Thymus (tissue), 14 donors: ENCODE measurements at places on chromosomes 12 and 14. TPM values are rescaled to one million over a fixed set of nuclear protein-coding genes. Genes with fewer than 3 reads are reported as not detected.

The OAS3 gene
- total RNA-seq, result 12.7 TPM

GRCh38 chr14:61444215-61444768, 122.9 kb downstream of the PRKCH start:
- peaks cover 42% of the 10 kb centered on the region for H3K4me1 ChIP-seq
- DNase-seq, result peak; percentile 63
- peak overlapping the region; percentile 36 for H3K27ac ChIP-seq
- peaks cover 7% of the 10 kb centered on the region for H3K36me3 ChIP-seq
- no peak overlapping the region for H3K4me3 ChIP-seq
- H3K27me3 ChIP-seq, result no peaks in the 10 kb centered on the region

The MOAP1 gene
- total RNA-seq, result 29.7 TPM

DNA sequence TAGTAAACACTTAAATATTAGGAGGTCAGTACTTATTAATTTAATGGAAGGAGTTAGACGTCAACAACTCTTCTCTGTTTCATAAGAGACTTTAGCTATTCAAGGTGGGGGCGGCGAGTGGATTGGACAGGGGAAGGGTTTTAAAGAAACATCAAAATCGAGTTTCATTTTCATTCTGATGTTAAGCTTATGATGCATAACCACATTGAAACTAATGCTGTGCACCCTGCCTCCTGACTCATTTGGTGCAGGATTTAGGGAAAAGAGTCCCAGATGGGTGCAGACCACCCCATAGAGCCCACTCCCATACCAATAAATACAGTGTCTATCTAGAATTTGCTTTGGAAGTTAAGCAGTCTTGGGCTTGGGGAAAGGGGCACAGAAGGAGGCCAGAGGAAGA, 7.4 kb downstream of the ZBTB39 start:
- H3K27me3 ChIP-seq, result no peaks in the 10 kb centered on the region
- H3K36me3 ChIP-seq, result peaks cover 31% of the 10 kb centered on the region
- peaks cover 7% of the 10 kb centered on the region for H3K4me1 ChIP-seq
- H3K4me3 ChIP-seq, result no peak overlapping the region
- no peak for DNase-seq
- H3K27ac ChIP-seq, result no peak overlapping the region

- H3K27me3 ChIP-seq, result no peaks in the 10 kb centered on the region
- H3K4me3 ChIP-seq, result no peak overlapping the region
- no peak for DNase-seq
These were observed 51.7 kb upstream of the RIN3 start for GRCh38 chr14:92461891-92462290.

DNA sequence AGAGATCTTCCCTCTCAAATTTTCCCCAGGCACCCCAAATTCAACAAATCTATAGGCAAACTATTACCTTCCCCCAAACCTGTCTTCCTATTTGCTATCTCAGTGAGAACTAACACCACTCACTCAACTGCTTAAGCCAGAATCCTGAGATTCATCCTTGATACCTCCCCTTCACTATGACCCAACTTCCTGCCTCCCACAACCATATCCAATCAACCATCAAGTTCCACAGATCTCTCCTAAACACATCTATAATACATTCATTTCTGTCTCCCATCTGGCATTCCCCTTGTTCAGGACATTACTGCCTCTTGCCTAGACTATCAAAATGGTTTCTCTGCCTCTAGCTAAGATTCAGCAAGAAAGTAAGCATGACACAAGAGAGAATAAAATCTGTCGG, 21.3 kb downstream of the YAF2 start:
- no peaks in the 10 kb centered on the region for H3K4me1 ChIP-seq
- no peak overlapping the region for H3K27ac ChIP-seq
- no peak for DNase-seq
- H3K36me3 ChIP-seq, result no peaks in the 10 kb centered on the region

The SAMD15 gene
- 1.4 TPM for total RNA-seq

GRCh38 chr12:124640056-124640455, 72.6 kb upstream of the NCOR2 start:
- no peak overlapping the region for H3K27ac ChIP-seq
- H3K27me3 ChIP-seq, result no peaks in the 10 kb centered on the region
- H3K36me3 ChIP-seq, result no peaks in the 10 kb centered on the region
- no peak overlapping the region for H3K4me3 ChIP-seq
- peaks cover 5% of the 10 kb centered on the region for H3K4me1 ChIP-seq

The MPHOSPH9 gene
- 106 TPM for total RNA-seq

- no peaks in the 10 kb centered on the region for H3K27me3 ChIP-seq
- H3K36me3 ChIP-seq, result no peaks in the 10 kb centered on the region
- H3K27ac ChIP-seq, result no peak overlapping the region
- no peak for DNase-seq
- H3K4me3 ChIP-seq, result no peak overlapping the region
- H3K4me1 ChIP-seq, result no peaks in the 10 kb centered on the region
These were observed 56.4 kb upstream of the RERGL start for GRCh38 chr12:18146363-18146762.

The EIF4B gene
- 432 TPM for total RNA-seq

DNA sequence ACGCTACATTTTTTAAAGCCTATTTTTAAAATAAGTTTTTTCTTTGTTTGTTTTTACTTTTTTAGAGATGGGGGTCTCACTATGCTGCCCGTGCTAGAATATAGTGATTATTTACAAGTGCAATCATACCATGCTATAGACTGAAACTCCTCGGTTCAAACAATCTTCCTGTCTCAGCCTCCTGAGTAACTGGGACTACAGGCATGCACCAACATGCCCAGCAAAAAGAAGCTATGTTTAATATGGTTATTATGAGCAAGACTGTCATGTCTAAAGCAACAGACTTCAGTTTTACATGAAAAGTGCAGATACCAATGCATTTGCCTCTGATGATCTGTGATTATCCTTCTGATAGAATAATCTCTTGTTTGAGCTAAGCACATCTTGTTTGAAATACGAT, 45.6 kb upstream of the SGPP1 start:
- H3K27ac ChIP-seq, result no peak overlapping the region
- H3K4me3 ChIP-seq, result no peak overlapping the region
- H3K27me3 ChIP-seq, result no peaks in the 10 kb centered on the region
- DNase-seq, result no peak
- no peaks in the 10 kb centered on the region for H3K36me3 ChIP-seq

- no peak overlapping the region for H3K4me3 ChIP-seq
- no peak for DNase-seq
- no peaks in the 10 kb centered on the region for H3K27me3 ChIP-seq
- H3K36me3 ChIP-seq, result no peaks in the 10 kb centered on the region
- no peak overlapping the region for H3K27ac ChIP-seq
- no peaks in the 10 kb centered on the region for H3K4me1 ChIP-seq
These were observed 49.6 kb downstream of the CMKLR1 start for GRCh38 chr12:108289350-108290161.

DNA sequence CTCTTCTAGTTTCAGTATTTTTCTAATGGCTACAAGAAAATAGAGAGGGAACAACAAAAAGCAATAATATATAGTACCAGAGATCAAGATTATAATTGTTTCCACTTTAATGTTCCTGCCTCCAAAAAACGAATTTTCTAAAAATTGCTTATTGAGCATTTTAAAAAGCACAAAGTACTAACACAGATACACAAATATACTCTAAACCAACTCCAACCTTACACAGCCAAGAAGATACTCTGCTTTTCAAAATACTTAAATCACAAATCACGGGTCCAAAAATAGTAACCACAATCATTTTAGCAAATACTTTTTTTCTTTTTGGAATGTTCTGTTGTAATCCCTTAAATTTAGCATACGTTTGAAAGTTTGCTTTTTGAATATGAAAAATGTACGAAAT, 2.0 kb downstream of the YAF2 start:
- DNase-seq, result no peak
- H3K27me3 ChIP-seq, result no peaks in the 10 kb centered on the region
- peaks cover 5% of the 10 kb centered on the region for H3K36me3 ChIP-seq
- no peak overlapping the region for H3K27ac ChIP-seq
- no peak overlapping the region for H3K4me3 ChIP-seq

The AHNAK2 gene
- total RNA-seq, result 0.42 TPM

The SLC38A4 gene
- 1.2 TPM for total RNA-seq

DNA sequence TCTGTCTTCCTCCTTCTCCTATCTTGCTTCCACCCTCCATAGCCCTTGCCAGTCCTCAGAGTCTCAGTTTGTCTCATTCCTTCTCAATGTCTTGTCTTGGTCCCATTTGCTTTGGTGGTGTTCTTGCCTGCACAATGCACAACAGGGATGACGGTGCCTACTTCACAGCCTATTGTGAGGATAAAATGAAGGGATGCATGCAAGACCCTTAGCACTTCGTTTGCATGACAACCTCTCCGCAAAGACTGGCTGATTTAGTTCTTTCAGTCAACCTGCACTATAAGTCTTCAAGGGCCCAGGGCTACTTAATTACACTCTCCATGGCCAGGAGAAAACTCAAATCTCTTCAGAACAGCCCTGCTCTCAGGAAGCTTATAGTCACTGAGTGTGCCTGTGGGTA, 8.5 kb downstream of the SELPLG start:
- no peak for DNase-seq
- peaks cover 36% of the 10 kb centered on the region for H3K4me1 ChIP-seq
- H3K27me3 ChIP-seq, result no peaks in the 10 kb centered on the region
- no peak overlapping the region for H3K27ac ChIP-seq
- no peak overlapping the region for H3K4me3 ChIP-seq

The NRXN3 gene
- total RNA-seq, result 3.7 TPM

The HSPA2 gene
- total RNA-seq, result 3.0 TPM

DNA sequence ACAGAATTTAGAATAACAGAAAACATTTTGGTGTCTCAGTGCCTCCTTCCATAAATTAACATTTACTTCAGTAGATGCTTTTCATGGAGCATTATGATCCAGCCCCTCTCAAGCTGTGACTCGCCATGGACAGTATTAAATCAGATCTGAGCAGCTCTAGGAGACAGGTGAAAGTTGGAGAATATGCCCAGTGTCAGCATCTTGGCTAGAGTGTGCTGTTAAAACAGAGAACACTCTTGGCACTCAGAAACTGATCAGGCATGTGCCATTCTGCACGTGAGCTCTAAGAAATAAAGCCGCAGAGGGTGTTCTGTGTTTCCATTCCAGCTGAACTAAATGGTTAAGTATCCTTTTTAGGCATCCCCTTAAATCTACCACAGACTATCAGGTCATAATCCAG, 68.0 kb downstream of the DIP2B start:
- H3K27ac ChIP-seq, result no peak overlapping the region
- no peaks in the 10 kb centered on the region for H3K36me3 ChIP-seq
- H3K4me3 ChIP-seq, result no peak overlapping the region
- H3K27me3 ChIP-seq, result no peaks in the 10 kb centered on the region
- peaks cover 7% of the 10 kb centered on the region for H3K4me1 ChIP-seq
- DNase-seq, result no peak

The SMOC1 gene
- 0.19 TPM for total RNA-seq

The RNF212B gene
- total RNA-seq, result 0.05 TPM

DNA sequence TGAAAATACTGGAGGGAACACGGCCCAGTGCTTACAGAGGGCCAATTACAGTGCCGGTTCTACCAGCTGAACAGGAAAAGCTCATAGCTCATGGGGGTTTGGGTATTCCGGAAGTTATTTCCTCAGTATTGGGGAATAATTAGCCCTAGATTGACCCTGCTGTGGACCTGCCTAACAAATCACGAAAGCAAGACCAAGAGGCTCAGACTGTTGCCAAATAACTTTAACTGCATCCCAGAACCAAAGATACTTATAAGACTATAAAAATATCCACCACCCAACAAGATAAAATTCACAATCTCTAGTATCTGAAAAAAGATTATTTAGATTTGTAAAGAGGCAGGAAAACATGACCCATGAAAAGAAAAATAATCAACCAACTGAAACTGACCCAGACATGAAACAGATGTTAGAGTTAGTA, 8.0 kb upstream of the OR5AU1 start:
- H3K4me1 ChIP-seq, result no peaks in the 10 kb centered on the region
- peaks cover 2% of the 10 kb centered on the region for H3K27me3 ChIP-seq
- no peak for DNase-seq
- H3K27ac ChIP-seq, result no peak overlapping the region
- H3K36me3 ChIP-seq, result no peaks in the 10 kb centered on the region
- no peak overlapping the region for H3K4me3 ChIP-seq

DNA sequence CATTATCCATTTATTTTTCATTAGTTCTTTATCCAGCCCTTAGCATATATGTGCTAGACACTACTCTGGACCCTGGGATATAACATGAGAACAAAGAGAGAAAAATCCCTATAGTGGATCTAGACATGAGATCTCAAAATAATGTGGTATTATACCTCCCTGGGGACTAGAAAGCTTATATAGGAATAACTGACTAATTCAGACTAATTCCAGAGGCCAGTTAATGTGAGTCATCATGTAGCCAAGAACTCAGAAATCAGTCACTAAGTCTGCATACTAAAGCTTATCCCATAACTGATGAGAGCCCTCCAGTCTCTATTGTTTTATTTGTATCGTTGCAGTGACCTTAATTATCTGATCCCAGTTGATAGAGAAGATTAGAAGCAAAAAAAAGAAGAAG, 267.1 kb upstream of the RGS6 start:
- H3K27me3 ChIP-seq, result no peaks in the 10 kb centered on the region
- no peak overlapping the region for H3K4me3 ChIP-seq
- H3K4me1 ChIP-seq, result no peaks in the 10 kb centered on the region
- no peak overlapping the region for H3K27ac ChIP-seq
- H3K36me3 ChIP-seq, result peaks cover 11% of the 10 kb centered on the region
- no peak for DNase-seq

- no peak overlapping the region for H3K4me3 ChIP-seq
- no peaks in the 10 kb centered on the region for H3K4me1 ChIP-seq
- no peak for DNase-seq
- no peaks in the 10 kb centered on the region for H3K27me3 ChIP-seq
These were observed 62.9 kb downstream of the MARK3 start for GRCh38 chr14:103448097-103448496.

- no peaks in the 10 kb centered on the region for H3K27me3 ChIP-seq
- DNase-seq, result no peak
- peaks cover 42% of the 10 kb centered on the region for H3K36me3 ChIP-seq
- no peak overlapping the region for H3K27ac ChIP-seq
These were observed 3.8 kb downstream of the MARS1 start for GRCh38 chr12:57491393-57492280.

DNA sequence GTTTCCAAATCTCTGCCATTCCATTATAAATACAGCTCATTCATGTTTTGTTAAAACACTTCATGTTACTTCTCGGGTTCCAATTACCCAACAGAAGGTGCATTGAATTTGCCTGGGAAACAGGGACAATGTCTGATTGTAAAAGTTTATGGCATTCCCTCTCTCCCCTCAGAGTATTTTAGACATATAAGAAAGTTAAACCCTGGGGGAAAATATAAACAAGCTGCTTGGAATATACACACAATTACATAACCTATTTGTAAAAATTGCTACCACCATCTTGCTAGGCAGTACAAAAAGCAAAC, 60.0 kb downstream of the BTG1 start:
- H3K27me3 ChIP-seq, result no peaks in the 10 kb centered on the region
- DNase-seq, result no peak
- no peak overlapping the region for H3K27ac ChIP-seq
- H3K36me3 ChIP-seq, result no peaks in the 10 kb centered on the region
- H3K4me1 ChIP-seq, result peaks cover 9% of the 10 kb centered on the region

GRCh38 chr12:71014180-71014785, 93.7 kb upstream of the PTPRR start:
- H3K4me3 ChIP-seq, result no peak overlapping the region
- H3K4me1 ChIP-seq, result no peaks in the 10 kb centered on the region
- no peaks in the 10 kb centered on the region for H3K27me3 ChIP-seq
- H3K27ac ChIP-seq, result no peak overlapping the region
- no peaks in the 10 kb centered on the region for H3K36me3 ChIP-seq

The ARHGDIB gene
- total RNA-seq, result 1,161 TPM

- no peak overlapping the region for H3K27ac ChIP-seq
- no peaks in the 10 kb centered on the region for H3K36me3 ChIP-seq
- H3K4me1 ChIP-seq, result no peaks in the 10 kb centered on the region
- no peak for DNase-seq
These were observed 230.9 kb upstream of the DDHD1 start for GRCh38 chr14:53384073-53384472.

The AQP6 gene
- total RNA-seq, result not detected

The SYNE3 gene
- total RNA-seq, result 3.1 TPM
